Activated T-helper 1 cell treated with anti-CD3 and anti-CD28 coated beads, Interleukin-12 subunit alpha, Interleukin-12 subunit beta, Interleukin-2, Interleukin-4 antibody, amounts not matched to agents 30 ng/mL and 10 ng/mL and 1 ng/mL, durations not matched to agents 14 hours and 24 hours and 36 hours (primary cell): ENCODE measurements at places on chromosomes 1 and 21. TPM values are rescaled to one million over a fixed set of nuclear protein-coding genes. Genes with fewer than 3 reads are reported as not detected.
A peak's percentile ranks its signal among the peaks of the same experiment; 100 is the strongest.

Gene KLHDC7A
- not detected in 2 replicates for total RNA-seq

Gene TLR5
- not detected in 2 replicates for total RNA-seq

Gene ALDH9A1
- 41.7 and 42.8 TPM in 2 replicates for total RNA-seq

- peak within 1 kb of the TSS; percentile 87 for H3K4me3 ChIP-seq
- H3K4me1 ChIP-seq, result peaks cover 38% of the 10 kb centered on the region
- H3K27ac ChIP-seq, result peak within 1 kb of the TSS; percentile 80
- peaks cover 4% of the 10 kb centered on the region for H3K27me3 ChIP-seq
Measured at GRCh38 chr1:150281758-150282557, at the start of gene CIART. TSS of gene CIART (plus strand) at chr1:150282554. CDS start at chr1:150283268, 714 bp downstream.

- H3K36me3 ChIP-seq, result peaks cover 4% of the 10 kb centered on the region
- peak; percentile 56 for DNase-seq
- H3K4me1 ChIP-seq, result no peaks in the 10 kb centered on the region
- no peak overlapping the region for H3K4me3 ChIP-seq
- peaks cover 4% of the 10 kb centered on the region for H3K27me3 ChIP-seq
- H3K27ac ChIP-seq, result no peak overlapping the region
Measured at GRCh38 chr21:45590726-45591618, 48.7 kb upstream of the SLC19A1 start.
